ENCODE measurements at places on chromosomes 5 and 9.

DNA sequence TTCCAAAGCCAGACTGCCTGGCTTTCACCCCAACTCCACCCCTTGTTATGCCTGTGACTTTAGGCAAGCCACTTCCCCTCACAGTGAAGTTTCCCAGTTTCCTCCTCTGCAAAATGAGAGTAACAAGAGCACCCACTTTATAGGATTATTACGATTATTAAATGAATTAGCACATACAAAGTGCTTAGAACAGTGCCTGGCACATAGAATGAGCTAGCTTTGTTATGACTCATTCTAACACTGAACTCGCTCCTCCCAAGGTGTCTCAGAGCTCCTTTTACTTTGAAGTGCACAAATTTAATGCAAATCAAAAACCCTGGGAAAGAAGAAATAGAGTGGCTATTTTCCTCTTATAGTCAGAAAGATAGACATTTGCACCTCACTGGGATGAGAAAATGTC, 34.3 kb downstream of the DNAH5 start:
- DNase-seq, result no peak

- DNase-seq, result no peak
These were observed 1.2 kb downstream of the GALT start for GRCh38 chr9:34647651-34648050.

DNA sequence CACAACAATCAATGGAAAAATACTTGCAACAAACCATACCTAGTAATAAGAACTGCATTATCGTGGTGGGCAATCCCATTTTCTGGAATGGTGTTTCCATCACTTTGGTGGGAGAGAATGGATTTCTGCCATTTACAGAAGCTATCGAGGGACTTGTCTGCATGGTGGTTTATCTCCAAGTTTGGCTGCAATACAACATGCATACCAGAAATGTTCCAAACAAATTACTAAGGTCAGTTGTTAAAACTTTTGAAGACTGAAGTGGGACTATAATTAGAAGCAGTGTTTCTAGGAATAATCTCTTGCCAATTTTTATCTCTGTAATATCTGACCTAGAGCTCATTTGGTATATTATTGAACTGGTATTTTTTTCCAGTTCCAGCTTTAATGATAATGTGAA, 30.3 kb downstream of the ADAMTS6 start:
- DNase-seq, result no peak

GRCh38 chr9:13568841-13569601, 289.5 kb upstream of the MPDZ start:
- no peak for DNase-seq

DNA sequence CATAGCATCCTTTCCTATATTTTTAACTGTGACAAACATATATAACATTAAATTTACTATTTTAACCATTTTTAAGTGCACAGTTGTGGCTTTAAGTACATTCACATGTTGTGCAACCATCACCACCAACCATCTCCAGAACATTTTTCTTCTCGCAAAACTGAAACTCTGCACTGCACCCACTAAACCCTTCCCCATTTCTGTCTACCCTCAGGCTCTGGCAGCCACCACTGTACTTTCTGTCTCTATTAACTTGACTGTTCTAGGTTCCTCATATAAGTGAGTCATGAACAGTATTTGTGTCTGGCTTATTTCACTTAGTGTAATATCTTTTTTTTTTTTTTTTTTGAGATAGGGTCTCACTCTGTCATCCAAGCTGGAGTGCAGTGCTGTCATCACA, 25.5 kb downstream of the KCNMB1 start:
- DNase-seq, result no peak
